ENCODE measurements at places on chromosomes 2 and 18.
A peak's percentile ranks its signal among the peaks of the same experiment; 100 is the strongest.

- DNase-seq = no peak
Measured at GRCh38 chr2:96920801-96921560, 51.1 kb upstream of the SEMA4C start.

GRCh38 chr2:179250848-179251504 is 13.7 kb downstream of the SESTD1 start:
- DNase-seq = no peak

DNA sequence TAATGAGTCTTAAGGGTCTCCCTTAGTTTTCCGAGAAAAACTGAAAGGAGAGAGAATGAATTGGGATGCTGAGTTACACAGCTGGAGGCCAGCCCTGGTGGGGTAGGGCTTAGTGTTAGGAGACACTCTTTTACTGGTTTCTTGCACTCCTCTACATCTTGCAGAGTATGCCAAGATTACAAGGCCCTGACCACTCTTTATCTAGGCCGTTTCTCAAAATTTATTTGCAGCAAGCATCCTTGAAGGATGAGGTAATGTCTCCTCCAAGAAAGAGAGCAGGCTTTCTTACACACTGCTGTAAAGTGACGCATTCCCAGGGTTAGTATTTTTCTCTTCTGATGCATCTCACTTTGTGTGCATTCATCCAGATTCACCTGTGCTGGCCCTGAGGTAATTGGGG is 166.2 kb downstream of the TDRD15 start:
- no peak for DNase-seq

GRCh38 chr2:104889960-104890684 is 36.2 kb downstream of the POU3F3 start:
- no peak for DNase-seq

GRCh38 chr18:9827793-9828505 is 57.8 kb upstream of the TXNDC2 start:
- peak; percentile 14 for DNase-seq

GRCh38 chr2:237636578-237636977 is 9.2 kb downstream of the LRRFIP1 start:
- DNase-seq = no peak

GRCh38 chr2:11466307-11467128 is 557 bp upstream of the E2F6 start:
- DNase-seq = peak; percentile 26

- no peak for DNase-seq
Measured at GRCh38 chr18:2672872-2673271, 17.3 kb downstream of the SMCHD1 start.

DNA sequence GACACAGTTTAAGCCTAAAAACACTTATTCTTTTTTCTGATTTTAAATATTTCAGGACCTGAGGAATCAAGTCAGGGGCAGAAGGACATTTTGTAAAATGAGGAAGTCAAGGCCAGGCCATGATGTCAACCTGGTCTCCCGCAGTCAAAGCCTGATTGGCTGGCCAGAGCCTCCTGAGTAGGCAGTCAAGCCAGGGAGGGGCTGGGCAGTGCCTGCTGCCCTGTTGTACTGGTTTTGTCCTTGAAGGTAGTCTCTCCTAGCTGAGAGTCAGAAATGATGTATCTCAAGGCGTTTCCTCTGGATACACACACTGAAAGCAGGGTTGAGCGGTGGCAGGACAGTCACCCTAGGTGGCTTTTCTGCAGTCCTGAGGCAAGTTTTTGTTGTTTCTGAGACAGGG is 19.8 kb downstream of the CCT7 start:
- no peak for DNase-seq

DNA sequence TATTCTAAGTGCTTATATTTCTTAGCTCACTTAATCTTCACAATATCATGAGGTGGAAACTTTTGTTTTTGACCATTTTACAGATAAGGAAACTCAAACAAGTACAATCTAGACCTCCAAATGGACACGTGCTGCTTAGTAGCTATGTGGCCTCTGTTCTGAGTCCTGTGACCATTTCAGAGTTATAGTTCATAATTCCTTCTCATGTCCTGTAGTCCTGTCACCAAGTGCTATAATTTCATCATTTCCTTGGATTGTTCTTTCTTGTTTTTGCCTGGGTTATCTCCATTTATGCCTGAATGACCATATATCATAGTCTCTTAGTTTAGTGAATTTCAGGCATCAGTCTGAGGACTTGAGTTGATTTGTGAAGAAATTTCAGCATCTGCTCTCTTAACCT is 91.7 kb downstream of the NUP35 start:
- no peak for DNase-seq
